ENCODE measurements at places on chromosomes 7 and 10.
A peak's percentile ranks its signal among the peaks of the same experiment; 100 is the strongest.

DNA sequence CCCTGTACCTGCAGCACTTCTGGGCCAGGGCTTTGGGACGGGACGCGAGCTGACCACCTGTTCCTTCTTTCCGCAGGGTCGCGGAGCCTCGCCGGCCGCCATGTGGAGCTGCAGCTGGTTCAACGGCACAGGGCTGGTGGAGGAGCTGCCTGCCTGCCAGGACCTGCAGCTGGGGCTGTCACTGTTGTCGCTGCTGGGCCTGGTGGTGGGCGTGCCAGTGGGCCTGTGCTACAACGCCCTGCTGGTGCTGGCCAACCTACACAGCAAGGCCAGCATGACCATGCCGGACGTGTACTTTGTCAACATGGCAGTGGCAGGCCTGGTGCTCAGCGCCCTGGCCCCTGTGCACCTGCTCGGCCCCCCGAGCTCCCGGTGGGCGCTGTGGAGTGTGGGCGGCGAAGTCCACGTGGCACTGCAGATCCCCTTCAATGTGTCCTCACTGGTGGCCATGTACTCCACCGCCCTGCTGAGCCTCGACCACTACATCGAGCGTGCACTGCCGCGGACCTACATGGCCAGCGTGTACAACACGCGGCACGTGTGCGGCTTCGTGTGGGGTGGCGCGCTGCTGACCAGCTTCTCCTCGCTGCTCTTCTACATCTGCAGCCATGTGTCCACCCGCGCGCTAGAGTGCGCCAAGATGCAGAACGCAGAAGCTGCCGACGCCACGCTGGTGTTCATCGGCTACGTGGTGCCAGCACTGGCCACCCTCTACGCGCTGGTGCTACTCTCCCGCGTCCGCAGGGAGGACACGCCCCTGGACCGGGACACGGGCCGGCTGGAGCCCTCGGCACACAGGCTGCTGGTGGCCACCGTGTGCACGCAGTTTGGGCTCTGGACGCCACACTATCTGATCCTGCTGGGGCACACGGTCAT lies 13.3 kb downstream of the GPR146 start:
- no peak for DNase-seq

DNA sequence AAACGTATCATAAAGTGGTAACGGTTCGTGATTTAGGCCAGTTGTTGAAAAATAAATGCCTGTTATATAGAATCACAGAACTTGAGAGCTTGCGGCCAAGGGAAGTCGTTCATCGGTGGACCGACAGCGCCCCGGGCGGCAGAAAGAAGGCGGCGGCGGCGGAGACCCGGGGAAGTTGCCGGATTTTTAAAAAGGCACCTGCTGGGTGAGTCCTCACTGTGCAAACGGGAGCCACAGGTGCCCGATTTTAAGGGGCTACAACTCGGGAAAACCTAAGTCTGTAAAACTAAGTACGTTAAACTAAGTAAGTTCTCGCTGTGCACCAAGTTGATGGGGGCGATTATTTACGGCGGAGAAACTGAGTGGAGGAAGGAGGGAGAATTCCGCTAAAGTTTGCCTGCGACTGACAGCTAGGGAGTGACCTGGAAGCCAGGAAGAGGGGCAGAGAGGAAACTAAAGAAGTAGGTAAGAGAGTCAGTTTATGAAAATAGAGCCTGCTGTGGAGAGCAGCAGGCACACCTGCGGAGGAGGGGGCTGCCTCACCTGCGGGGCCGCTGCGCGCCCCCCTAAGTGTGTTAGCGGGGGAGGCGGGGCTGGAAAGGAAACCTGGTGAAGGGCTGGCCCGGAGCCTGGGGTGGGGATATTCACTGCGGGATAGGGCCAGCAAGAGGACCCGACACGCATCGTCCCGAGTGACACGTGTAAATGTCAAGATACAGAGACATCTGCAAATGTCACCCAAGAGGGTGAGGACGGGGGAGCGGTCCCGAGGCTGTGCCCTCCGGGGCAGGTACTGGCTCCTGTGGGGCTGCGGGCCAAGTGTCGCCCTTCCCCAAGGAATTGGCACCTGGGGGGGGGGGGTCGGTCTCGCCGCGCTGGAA lies 996 bp downstream of the ADAM12 start:
- peak; percentile 83 for DNase-seq

DNA sequence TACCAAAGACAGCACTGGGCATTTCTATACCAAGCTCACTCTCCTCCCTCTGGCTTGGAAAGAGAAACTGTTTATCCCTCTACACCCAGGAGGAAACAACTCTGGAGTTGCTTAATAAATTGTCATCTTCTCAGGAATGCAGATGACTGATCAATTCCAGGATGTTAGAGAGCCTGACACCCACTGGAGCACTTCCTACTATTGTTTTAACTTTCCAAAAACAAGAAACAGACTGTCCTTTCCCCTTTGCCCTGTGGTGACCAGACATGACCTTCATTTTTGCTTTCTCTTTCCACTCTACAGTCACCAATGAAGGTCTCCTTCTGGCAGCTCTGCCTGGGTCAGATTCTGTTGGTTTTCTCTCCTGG lies 19.6 kb downstream of the GIMAP4 start:
- DNase-seq: no peak

- peak; percentile 97 for DNase-seq
Observed at GRCh38 chr10:30454744-30455510, 20.9 kb downstream of the MAP3K8 start.
